Upper lobe of left lung (tissue), 6 donors: ENCODE measurements at places on chromosomes 5 and 9. TPM values are rescaled to one million over a fixed set of nuclear protein-coding genes. Genes with fewer than 3 reads are reported as not detected.

Gene NME5
- total RNA-seq: 4.4 TPM

Gene C9orf72
- total RNA-seq: 19.9 TPM

Gene CER1
- total RNA-seq: not detected

Gene SHC3
- total RNA-seq: 15.3 TPM
